ENCODE measurements at places on chromosomes 4 and X.

GRCh38 chr4:26050212-26050643 is 136.2 kb downstream of the SMIM20 start:
- H3K4me3 ChIP-seq = no peak overlapping the region
- DNase-seq = no peak
- peaks cover 20% of the 10 kb centered on the region for H3K4me1 ChIP-seq
- no peaks in the 10 kb centered on the region for H3K36me3 ChIP-seq
- H3K27ac ChIP-seq = no peak overlapping the region
- H3K27me3 ChIP-seq = no peaks in the 10 kb centered on the region

DNA sequence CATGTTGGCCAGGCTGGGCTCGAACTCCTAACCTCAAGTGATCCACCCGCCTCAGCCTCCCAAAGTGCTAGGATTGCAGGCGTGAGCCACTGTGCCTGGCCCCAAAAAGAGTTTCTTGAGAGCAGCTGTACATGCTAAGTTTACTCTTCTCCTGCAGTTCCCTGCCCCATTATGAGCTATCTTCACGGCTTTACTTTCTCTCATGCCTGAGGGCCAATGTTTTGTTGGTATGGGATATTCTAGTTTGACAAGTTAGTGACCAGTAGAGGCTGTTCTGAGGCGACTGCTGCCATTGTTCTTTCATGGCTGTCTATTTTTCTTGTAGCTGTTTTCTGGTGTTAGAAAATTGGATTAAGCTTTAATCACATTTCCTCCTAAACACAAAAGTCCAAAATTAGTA is 78.0 kb upstream of the STX18 start:
- no peaks in the 10 kb centered on the region for H3K27me3 ChIP-seq
- H3K4me3 ChIP-seq = no peak overlapping the region
- peaks cover 5% of the 10 kb centered on the region for H3K36me3 ChIP-seq
- no peak overlapping the region for H3K27ac ChIP-seq
- no peaks in the 10 kb centered on the region for H3K4me1 ChIP-seq

DNA sequence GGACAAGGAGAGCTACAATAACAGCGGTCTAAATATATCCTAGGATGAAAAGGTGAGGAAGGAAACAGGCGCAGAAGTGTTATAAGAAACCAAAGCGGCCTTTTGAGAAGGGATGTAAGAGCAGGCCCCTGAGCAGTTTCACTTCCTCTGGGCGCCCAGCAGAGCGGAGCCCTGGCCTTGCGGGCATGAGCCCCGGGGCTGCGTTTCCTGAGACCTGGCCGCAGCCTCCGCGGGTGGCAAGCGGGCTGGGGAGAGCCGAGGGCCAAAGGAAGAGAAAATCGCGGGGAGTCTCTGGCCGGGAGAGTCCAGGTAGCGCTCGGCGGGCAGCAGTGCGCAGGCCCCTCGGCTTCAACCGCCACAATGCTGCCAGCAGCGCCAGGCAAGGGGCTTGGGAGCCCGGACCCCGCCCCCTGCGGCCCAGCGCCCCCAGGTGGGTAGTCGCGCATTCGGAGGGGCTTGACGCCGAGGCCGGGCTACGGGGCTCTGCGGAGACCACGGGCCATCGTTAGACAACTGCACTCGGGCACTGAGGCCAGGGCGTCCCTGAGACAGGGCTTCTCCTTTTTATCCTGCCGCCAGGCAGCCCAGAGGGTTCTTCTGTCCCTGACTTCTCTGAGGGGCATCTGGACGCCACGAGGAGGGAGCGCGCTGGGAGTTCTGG is at the start of gene BANK1:
Gene BANK1, plus strand, starts transcription at position 210 of the 661 bp plus-strand sequence. Its CDS starts 151 bp downstream, at position 361.
- no peaks in the 10 kb centered on the region for H3K36me3 ChIP-seq
- no peak within 1 kb of the TSS for H3K4me3 ChIP-seq
- no peak within 1 kb of the TSS for H3K27ac ChIP-seq
- no peaks in the 10 kb centered on the region for H3K27me3 ChIP-seq
- DNase-seq = no peak

GRCh38 chr4:25162566-25162965 is 2.3 kb upstream of the SEPSECS start:
- H3K4me1 ChIP-seq = peaks cover 17% of the 10 kb centered on the region
- no peaks in the 10 kb centered on the region for H3K27me3 ChIP-seq
- H3K36me3 ChIP-seq = peaks cover 9% of the 10 kb centered on the region
- H3K4me3 ChIP-seq = no peak overlapping the region

GRCh38 chrX:26747877-26748276 is 531.9 kb downstream of the MAGEB5 start:
- no peak for DNase-seq
- H3K27me3 ChIP-seq = no peaks in the 10 kb centered on the region
- H3K27ac ChIP-seq = no peak overlapping the region
- no peaks in the 10 kb centered on the region for H3K36me3 ChIP-seq
- H3K4me1 ChIP-seq = no peaks in the 10 kb centered on the region

DNA sequence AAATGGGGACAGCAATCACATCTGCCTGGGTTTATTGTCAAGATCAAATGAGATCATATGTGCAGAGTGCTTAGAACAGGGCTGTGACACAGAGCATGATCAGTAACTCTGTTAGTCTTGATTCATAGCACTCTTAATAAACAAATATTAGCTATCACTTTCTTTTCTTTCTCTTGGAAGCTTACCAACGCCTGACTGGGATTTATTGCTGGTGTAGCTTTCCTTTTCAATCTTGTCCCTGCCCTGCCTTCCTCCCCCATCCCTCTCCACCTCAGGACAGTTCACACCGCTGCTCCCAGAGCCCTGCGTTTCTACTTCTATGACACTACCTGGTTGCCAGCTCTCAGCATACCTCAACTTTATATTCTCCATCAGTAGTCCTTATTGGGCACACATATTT is 120.7 kb downstream of the LDB2 start:
- no peaks in the 10 kb centered on the region for H3K36me3 ChIP-seq
- DNase-seq = no peak
- H3K27me3 ChIP-seq = peaks cover 26% of the 10 kb centered on the region
- H3K4me1 ChIP-seq = no peaks in the 10 kb centered on the region

DNA sequence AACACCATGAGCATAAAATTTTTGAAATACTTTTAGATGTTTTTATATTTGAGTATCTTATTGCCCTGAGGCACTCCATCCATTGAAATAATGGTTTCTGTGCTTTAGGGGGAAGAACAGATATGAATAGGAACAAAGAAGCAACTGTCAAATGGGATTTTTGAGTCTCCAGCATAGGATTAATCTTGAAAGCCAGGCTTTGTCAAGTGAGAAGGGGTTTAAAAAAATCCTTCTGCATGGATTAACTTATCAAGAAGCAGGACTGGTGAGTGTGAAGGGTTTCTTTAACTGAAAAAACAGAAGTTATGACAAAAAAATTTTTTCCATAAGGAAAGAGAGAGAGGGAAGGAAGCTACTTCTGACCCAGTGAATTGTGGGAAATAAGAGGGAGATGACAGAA is 7.6 kb upstream of the NUDT9 start:
- no peak overlapping the region for H3K27ac ChIP-seq
- H3K4me1 ChIP-seq = no peaks in the 10 kb centered on the region
- H3K36me3 ChIP-seq = no peaks in the 10 kb centered on the region
- no peaks in the 10 kb centered on the region for H3K27me3 ChIP-seq

- H3K27ac ChIP-seq = no peak overlapping the region
- no peaks in the 10 kb centered on the region for H3K27me3 ChIP-seq
- H3K4me3 ChIP-seq = no peak overlapping the region
Observed at GRCh38 chr4:171017593-171017992, 795.6 kb upstream of the GALNTL6 start.

GRCh38 chr4:180423712-180424057 is 1819.5 kb upstream of the TENM3 start:
- H3K4me3 ChIP-seq = no peak overlapping the region
- H3K4me1 ChIP-seq = peaks cover 9% of the 10 kb centered on the region
- no peaks in the 10 kb centered on the region for H3K36me3 ChIP-seq
- no peak for DNase-seq
- no peak overlapping the region for H3K27ac ChIP-seq
- H3K27me3 ChIP-seq = no peaks in the 10 kb centered on the region

DNA sequence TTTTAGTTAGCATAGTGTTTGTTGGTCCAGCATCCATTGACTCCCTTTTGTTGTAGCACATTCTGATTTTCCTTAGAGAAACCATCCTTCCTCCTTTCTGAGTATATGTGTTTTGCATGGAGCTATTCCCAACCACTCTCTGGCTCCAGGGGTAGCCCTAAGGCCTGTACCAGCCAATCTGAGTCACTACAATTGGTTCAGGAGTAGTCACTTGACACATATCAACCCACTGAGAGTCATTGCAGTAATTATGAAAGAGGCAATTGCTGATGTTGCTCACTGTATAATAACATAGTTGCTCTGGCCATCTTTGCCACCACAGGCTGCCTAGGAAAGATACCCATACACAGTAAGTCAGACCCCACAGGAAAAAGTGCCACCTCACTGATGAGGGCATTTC is 71.2 kb upstream of the GRID2 start:
- no peaks in the 10 kb centered on the region for H3K36me3 ChIP-seq
- peak overlapping the region; percentile 72 for H3K27ac ChIP-seq
- DNase-seq = peak; percentile 14
- no peaks in the 10 kb centered on the region for H3K27me3 ChIP-seq
- H3K4me3 ChIP-seq = no peak overlapping the region
- H3K4me1 ChIP-seq = peaks cover 29% of the 10 kb centered on the region

GRCh38 chr4:26076896-26077295 is 162.9 kb downstream of the SMIM20 start:
- no peaks in the 10 kb centered on the region for H3K36me3 ChIP-seq
- DNase-seq = no peak

- peaks cover 9% of the 10 kb centered on the region for H3K4me1 ChIP-seq
- no peaks in the 10 kb centered on the region for H3K36me3 ChIP-seq
- H3K4me3 ChIP-seq = peak overlapping the region; percentile 11
- peak overlapping the region; percentile 46 for H3K27ac ChIP-seq
- peak; percentile 75 for DNase-seq
Observed at GRCh38 chrX:109857584-109858228, 124.6 kb upstream of the ACSL4 start.

GRCh38 chr4:184103527-184104264 is 114.0 kb downstream of the ENPP6 start:
- DNase-seq = no peak
- H3K36me3 ChIP-seq = peaks cover 4% of the 10 kb centered on the region
- no peak overlapping the region for H3K27ac ChIP-seq
- no peaks in the 10 kb centered on the region for H3K4me1 ChIP-seq
- no peak overlapping the region for H3K4me3 ChIP-seq

GRCh38 chrX:155962906-155963305 is 34.6 kb upstream of the IL9R start:
- no peak for DNase-seq
- no peaks in the 10 kb centered on the region for H3K4me1 ChIP-seq
- no peak overlapping the region for H3K4me3 ChIP-seq
- H3K36me3 ChIP-seq = no peaks in the 10 kb centered on the region
- H3K27ac ChIP-seq = no peak overlapping the region

DNA sequence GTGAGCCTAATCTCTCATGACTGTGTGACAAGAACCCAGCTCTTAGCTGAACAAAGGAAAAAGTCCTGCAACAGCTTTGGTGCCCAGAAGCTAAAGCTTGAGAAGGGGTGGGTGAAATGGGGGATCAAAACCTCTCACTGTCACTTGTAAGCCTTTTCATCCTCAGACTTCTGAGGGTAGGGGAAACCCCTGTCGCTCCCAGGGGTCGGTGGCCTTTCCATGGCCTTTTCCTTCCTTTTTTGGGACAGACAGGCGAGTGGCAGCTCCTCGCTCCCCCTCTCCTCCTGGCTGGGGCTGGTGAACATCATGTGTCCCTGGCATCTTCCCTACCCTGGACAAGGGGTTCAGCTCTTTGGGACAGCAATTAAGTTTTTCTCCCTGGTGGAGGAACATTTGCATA is 78.2 kb downstream of the FAM47A start:
- no peak overlapping the region for H3K4me3 ChIP-seq
- no peaks in the 10 kb centered on the region for H3K27me3 ChIP-seq
- H3K27ac ChIP-seq = no peak overlapping the region
- no peak for DNase-seq
- no peaks in the 10 kb centered on the region for H3K36me3 ChIP-seq

GRCh38 chr4:113555868-113556267 is 205.7 kb downstream of the CAMK2D start:
- no peak overlapping the region for H3K4me3 ChIP-seq
- no peak overlapping the region for H3K27ac ChIP-seq
- peaks cover 7% of the 10 kb centered on the region for H3K36me3 ChIP-seq
- H3K4me1 ChIP-seq = peaks cover 16% of the 10 kb centered on the region

DNA sequence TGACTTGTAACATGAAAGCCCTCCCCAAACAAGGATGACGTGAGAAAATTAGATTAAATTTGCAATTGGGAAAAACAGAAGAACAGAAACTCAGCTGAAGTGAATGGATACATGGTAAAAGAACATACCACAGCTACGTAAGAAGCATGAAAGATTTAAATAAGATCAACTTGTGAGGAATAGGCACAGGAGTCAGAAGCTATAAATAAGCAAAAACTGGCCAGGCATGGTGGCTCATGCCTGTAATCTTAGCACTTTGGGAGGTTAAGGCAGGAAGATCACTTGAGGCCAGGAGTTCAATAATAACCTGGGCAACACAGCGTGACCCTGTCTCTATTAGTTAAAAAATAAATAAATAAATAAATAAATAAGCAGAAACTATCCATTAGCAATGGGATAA is 33.6 kb upstream of the ZCCHC13 start:
- peaks cover 57% of the 10 kb centered on the region for H3K27me3 ChIP-seq
- no peaks in the 10 kb centered on the region for H3K4me1 ChIP-seq
- no peak overlapping the region for H3K4me3 ChIP-seq
- H3K36me3 ChIP-seq = peaks cover 59% of the 10 kb centered on the region
- H3K27ac ChIP-seq = no peak overlapping the region
- no peak for DNase-seq

DNA sequence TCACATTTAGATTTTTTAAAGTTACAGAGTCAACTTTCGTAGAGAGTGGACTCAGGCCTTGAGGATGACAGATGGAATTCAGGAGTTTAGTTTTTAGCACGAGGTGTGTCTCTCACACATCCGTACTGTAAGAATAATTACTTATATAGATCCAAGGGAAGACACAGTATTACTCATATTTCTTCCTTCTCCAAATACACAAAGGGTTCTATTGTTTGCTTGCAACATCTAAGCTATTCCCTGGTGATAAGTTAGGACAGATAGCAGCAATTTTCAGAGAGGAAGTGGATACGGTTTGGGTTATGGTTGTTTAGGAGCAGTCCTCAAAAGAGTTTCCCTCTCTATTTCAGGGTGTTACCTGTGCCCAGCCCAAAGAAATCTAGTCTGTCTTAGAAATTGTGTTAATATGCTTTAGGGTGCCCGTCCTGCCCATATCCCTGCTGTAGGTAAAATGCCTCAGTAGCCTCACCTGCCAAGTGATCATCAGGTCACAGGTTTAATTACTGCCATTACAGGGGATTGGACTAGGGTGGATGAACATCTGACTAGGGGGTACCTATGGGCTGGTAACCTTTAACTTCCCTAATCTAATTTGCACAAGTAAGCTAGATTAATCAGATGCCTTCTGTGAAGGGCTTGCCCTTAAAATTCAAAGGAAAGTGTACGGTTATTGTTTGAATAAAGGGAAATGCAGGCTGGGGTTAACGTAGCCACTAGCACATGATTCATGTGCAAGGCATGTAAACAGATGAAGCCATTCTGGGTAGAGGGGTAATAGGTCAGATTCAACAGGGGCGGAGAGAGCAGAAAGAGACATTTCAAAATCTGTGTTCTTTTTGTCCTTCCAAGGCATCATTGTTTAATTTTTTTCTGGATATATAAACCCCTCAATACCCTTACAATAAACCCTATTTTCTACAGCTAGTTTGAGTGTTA is 8.7 kb upstream of the PPP3CA start:
- peak overlapping the region; percentile 24 for H3K4me3 ChIP-seq
- DNase-seq = peak; percentile 80
- H3K36me3 ChIP-seq = no peaks in the 10 kb centered on the region
- no peaks in the 10 kb centered on the region for H3K27me3 ChIP-seq

- no peak overlapping the region for H3K4me3 ChIP-seq
- H3K27me3 ChIP-seq = peaks cover 68% of the 10 kb centered on the region
Observed at GRCh38 chr4:114807759-114808404, 209.3 kb downstream of the UGT8 start.
